Tibial nerve (tissue), 4 donors: ENCODE measurements at places on chromosomes 1 and 21. TPM values are rescaled to one million over a fixed set of nuclear protein-coding genes. Genes with fewer than 3 reads are reported as not detected.

DNA sequence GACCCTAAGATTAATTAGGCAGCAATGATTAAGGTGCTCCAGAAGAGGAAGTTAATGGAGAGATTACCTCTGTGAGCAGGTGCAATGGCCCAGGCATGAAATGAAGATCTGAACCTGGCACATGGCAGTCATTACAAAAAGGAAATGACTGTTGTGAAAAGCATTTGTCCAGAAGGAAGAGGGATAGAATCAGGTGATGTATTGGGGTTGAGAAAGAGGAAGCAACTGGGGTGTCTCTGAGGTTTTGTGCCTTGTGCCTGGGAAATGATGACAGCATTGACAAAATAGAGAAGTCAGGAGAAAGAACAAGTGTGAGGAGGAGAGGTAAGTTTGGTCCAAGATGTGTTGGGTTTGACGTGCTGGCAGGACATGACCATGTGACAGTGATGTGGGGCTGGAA is 5.6 kb downstream of the CRCT1 start:
- H3K36me3 ChIP-seq: no peaks in the 10 kb centered on the region
- H3K4me3 ChIP-seq: no peak overlapping the region
- H3K27ac ChIP-seq: no peak overlapping the region
- no peaks in the 10 kb centered on the region for H3K27me3 ChIP-seq
- DNase-seq: no peak

Gene CR2
- total RNA-seq: not detected

DNA sequence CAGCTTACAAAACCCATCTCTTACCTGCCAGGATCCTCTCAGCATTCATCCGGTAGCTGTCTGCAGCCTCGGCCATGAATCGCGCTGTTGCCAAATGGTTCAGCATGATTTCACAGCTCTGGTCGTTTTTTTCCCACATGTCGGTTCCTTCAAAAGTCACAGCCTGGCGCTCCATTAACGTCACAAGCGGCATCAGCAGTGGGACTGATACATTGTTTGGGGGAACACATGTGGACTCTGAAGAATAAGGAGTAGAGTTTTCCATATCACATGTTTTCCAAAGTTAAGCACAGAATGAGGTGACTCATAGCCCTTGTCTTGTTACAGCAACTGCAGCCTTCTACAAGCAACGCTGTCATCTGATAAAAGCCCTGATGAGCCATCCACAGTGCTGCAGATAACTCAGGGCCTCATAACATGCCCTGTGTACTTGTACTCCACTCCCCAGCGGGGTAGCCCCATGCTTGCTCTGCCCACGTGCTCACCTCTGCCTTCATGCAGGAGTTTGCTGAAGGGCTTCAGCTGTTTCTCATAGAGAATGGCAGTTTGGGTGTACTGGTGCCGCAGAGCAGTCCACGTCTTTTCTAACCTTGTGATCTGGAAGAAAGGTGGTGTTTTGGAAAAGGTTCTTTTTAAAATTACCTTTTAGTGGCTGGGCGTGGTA is 114.2 kb downstream of the BCAR3 start:
- H3K27ac ChIP-seq: no peak overlapping the region
- no peaks in the 10 kb centered on the region for H3K27me3 ChIP-seq
- no peak overlapping the region for H3K4me3 ChIP-seq
- no peaks in the 10 kb centered on the region for H3K4me1 ChIP-seq

- H3K4me3 ChIP-seq: no peak overlapping the region
- no peak overlapping the region for H3K27ac ChIP-seq
- no peaks in the 10 kb centered on the region for H3K4me1 ChIP-seq
These were observed 41.8 kb downstream of the TNR start for GRCh38 chr1:175701590-175701989.

Gene MARK1
- total RNA-seq: 12.1 TPM

DNA sequence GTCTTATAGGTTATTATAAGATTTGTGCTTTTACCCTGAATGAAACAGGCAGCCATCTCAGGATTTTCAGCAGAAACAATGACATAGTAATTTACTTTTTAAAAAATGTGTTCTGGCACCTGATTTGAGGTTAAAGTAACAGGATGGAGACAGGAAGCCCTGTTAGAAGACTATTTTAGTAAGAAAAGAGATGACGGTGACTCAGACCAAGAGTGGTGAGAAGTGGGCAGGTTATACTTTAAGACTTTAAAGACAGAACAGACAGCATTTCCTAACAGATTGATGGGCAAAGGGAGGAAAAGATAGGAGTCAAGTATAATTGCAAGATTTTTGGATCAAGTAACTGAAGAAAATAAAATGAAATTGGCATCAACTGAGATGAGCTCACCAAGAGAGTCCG is 436.8 kb upstream of the NR5A2 start:
- H3K27ac ChIP-seq: no peak overlapping the region
- no peaks in the 10 kb centered on the region for H3K4me1 ChIP-seq
- H3K36me3 ChIP-seq: no peaks in the 10 kb centered on the region
- DNase-seq: no peak

Gene SESN2
- total RNA-seq: 8.3 TPM

Gene THBS3
- 119 TPM for total RNA-seq

GRCh38 chr1:229986737-229987337 is 80.2 kb upstream of the GALNT2 start:
- no peaks in the 10 kb centered on the region for H3K36me3 ChIP-seq
- no peaks in the 10 kb centered on the region for H3K27me3 ChIP-seq
- DNase-seq: no peak
- no peaks in the 10 kb centered on the region for H3K4me1 ChIP-seq

Gene B3GALT2
- total RNA-seq: 5.7 TPM

GRCh38 chr21:37071561-37072273 is 1.2 kb downstream of the PIGP start:
- peak; percentile 58 for DNase-seq
- H3K27ac ChIP-seq: peak overlapping the region; percentile 99
- peaks cover 15% of the 10 kb centered on the region for H3K4me1 ChIP-seq
- H3K36me3 ChIP-seq: peaks cover 29% of the 10 kb centered on the region

- no peak overlapping the region for H3K4me3 ChIP-seq
- H3K27me3 ChIP-seq: no peaks in the 10 kb centered on the region
- H3K36me3 ChIP-seq: no peaks in the 10 kb centered on the region
- H3K4me1 ChIP-seq: peaks cover 9% of the 10 kb centered on the region
- DNase-seq: no peak
- no peak overlapping the region for H3K27ac ChIP-seq
These were observed 23.2 kb downstream of the HIVEP3 start for GRCh38 chr1:41895552-41895951.

DNA sequence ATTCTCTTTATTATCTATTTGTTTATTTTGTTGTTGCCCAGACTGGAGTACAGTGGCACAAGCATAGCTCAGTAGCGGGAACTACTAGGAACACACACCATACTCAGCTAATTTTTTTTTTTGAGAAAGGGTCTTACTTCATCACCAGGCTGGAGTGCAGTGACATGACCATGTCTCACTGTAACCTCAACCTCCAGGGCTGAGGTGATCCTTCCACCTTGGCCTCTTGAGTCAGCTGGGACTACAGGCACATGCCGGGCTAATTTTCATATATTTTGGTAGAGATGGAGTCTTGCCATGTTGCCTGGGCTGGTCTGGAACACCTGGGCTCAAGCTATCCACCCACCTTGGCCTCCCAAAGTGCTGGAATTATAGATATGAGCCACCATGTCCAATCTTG is 5.3 kb upstream of the TXNIP start:
- no peak overlapping the region for H3K4me3 ChIP-seq
- no peak for DNase-seq
- no peaks in the 10 kb centered on the region for H3K36me3 ChIP-seq
- peaks cover 47% of the 10 kb centered on the region for H3K4me1 ChIP-seq

DNA sequence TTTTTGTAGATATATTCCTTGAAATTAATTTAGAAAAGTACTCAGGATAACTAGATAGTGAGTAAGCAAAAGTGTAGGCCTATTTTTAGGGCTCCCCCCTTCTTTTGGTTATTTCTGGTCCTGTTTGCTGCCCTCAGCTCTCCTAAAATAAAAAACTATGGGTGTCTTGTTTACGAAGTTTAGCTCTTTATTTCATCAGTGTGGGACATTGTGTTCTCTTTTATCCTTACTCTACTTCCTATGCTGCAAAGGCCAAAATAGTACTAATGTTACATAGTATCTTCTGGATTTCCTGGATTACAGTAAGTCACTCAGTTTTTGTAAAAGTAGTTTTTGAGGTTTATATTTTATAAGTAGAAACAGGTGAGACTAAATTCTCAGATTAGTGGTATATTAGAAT is 15.4 kb downstream of the CEP350 start:
- H3K4me1 ChIP-seq: peaks cover 18% of the 10 kb centered on the region
- no peaks in the 10 kb centered on the region for H3K36me3 ChIP-seq
- H3K27me3 ChIP-seq: no peaks in the 10 kb centered on the region
- peak overlapping the region; percentile 71 for H3K27ac ChIP-seq
- no peak for DNase-seq

Gene PLEKHN1
- total RNA-seq: 2.4 TPM

- no peaks in the 10 kb centered on the region for H3K4me1 ChIP-seq
- no peak overlapping the region for H3K27ac ChIP-seq
- no peaks in the 10 kb centered on the region for H3K27me3 ChIP-seq
- H3K4me3 ChIP-seq: no peak overlapping the region
These were observed 623.4 kb upstream of the ADAMTS5 start for GRCh38 chr21:27590271-27590670.

- no peaks in the 10 kb centered on the region for H3K4me1 ChIP-seq
- no peak overlapping the region for H3K27ac ChIP-seq
- H3K36me3 ChIP-seq: no peaks in the 10 kb centered on the region
- no peak for DNase-seq
- H3K27me3 ChIP-seq: no peaks in the 10 kb centered on the region
These were observed 10.5 kb upstream of the CNTN2 start for GRCh38 chr1:205032508-205032907.
